Cardiac muscle cell (in vitro differentiated cells and primary cell): ENCODE measurements at places on chromosomes 7 and 10. TPM values are rescaled to one million over a fixed set of nuclear protein-coding genes. Genes with fewer than 3 reads are reported as not detected.

The PRRT4 gene
- total RNA-seq = 17.6 and 26.6 TPM in 2 replicates

The FKBP6 gene
- not detected in 2 replicates for total RNA-seq

The SKAP2 gene
- total RNA-seq = 0.81 and 1.2 TPM in 2 replicates

The FGFBP3 gene
- total RNA-seq = 7.2 and 14.2 TPM in 2 replicates

The UPK3BL2 gene
- 10.0 and 23.9 TPM in 2 replicates for total RNA-seq

The RBP3 gene
- total RNA-seq = not detected in 2 replicates

The CPVL gene
- total RNA-seq = 30.6 and 49.5 TPM in 2 replicates

The CCDC126 gene
- total RNA-seq = 3.9 and 7.6 TPM in 2 replicates

The ELN gene
- 0.77 and 0.88 TPM in 2 replicates for total RNA-seq

The LAMB1 gene
- total RNA-seq = 32.8 and 34.0 TPM in 2 replicates

The TYSND1 gene
- 16.6 and 28.8 TPM in 2 replicates for total RNA-seq

The DMTF1 gene
- total RNA-seq = 51.2 and 68.7 TPM in 2 replicates

The PAX4 gene
- total RNA-seq = not detected in 2 replicates

The EN2 gene
- total RNA-seq = not detected in 2 replicates

The CYP17A1 gene
- not detected in 2 replicates for total RNA-seq

The GALNT17 gene
- 2.3 and 5.2 TPM in 2 replicates for total RNA-seq

The NPFFR1 gene
- not detected in 2 replicates for total RNA-seq

The FAM25G gene
- total RNA-seq = not detected in 2 replicates

The ACTR3C gene
- 1.5 and 4.8 TPM in 2 replicates for total RNA-seq

The PRLHR gene
- not detected in 2 replicates for total RNA-seq

The SUN1 gene
- 172 and 188 TPM in 2 replicates for total RNA-seq

The LBX1 gene
- not detected in 2 replicates for total RNA-seq

The GPR37 gene
- 8.6 and 17.1 TPM in 2 replicates for total RNA-seq

The ZNF680 gene
- total RNA-seq = 10.0 and 12.2 TPM in 2 replicates
